ENCODE measurements at places on chromosomes 1 and 21.

DNA sequence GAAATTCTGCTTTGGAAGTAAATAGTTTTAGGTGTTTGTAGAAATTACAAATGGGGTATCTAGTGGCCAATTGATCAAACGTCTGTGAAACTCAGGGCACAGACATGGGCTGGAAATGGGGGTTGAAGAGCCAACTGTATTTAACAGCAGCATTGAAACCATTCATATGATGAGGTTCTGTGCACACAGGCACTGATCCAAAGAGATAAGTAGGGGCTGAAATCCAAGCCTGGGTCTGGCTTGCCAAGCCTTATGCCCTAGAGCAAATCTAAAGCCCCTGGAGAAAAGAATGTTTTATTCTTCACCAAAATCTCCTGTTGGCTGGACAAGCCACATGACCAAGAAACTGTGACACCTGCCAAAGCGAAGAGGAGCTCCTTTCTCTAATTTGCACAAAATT is 67.6 kb upstream of the ST6GALNAC5 start:
- DNase-seq, result no peak

DNA sequence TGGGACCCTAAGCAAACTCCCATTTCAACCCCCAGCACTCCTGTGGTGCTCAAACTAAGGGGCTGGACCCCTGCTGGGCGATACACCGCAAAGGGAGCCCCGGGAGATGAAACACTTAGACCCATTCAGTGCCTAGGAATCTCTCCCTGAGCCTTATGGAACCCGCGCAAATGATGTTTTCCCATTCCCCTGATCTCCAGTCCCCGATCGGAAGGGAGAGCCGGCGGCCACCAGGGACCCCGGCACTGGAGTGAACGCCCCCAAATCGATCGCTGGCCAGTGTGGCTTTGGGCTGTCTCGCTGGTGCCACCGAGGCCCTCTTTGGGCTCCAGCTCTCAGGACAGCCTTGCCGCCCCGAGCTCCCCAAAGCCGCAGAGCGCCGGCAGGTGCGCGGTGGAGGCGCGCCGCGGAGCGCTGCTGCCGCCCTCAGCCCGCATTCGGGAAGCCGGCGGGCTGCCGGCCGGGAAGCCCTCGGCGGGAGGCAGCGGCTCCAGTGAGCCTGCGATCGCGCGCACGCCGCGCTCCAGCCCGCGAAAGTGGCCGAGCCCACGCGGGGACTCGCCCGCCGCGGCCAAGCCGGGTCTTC is 1.1 kb downstream of the PLXNA2 start:
- DNase-seq, result no peak

DNA sequence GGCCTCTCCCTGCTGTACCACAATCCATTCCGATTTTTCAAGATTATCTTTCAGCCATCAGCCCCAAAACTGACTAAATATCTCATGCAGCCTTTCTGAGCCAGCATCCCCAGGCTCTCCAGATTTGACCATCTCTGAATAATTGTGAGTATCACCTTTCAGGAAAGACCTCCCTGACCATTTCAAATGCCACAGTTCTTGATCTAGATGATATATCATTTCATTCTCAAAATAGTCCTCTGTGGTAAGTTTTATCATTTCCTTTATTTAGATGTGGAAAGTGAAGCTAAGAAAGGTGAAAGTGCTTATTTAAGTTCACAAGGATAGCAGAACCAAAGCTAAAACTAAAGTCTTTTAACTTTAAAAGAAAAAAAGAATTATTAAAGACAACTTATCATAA is 244.0 kb downstream of the PLPP3 start:
- no peak for DNase-seq

DNA sequence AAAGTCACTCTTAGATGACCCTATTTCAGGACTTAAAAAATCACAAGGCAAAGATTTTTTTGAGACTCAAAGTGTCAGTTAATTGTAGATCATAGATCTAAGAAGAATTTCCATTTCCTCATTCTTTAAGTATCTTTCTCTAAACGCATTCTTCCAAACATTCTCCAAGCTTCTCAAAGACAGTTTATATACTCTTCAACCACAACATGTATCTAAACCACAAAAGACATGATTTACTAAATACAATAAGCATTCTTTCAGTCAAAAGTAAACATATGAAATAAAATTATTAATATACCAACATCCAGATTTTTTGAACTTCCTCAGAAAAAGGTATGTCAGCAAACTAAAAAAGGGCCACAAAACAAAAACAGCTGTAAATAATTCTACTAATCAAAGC is 24.4 kb downstream of the RC3H1 start:
- DNase-seq, result no peak

GRCh38 chr1:173113015-173113741 is 62.4 kb upstream of the TNFSF18 start:
- no peak for DNase-seq

- no peak for DNase-seq
Observed at GRCh38 chr21:31875496-31876015, 2.7 kb downstream of the HUNK start.

- DNase-seq, result no peak
Observed at GRCh38 chr1:169044296-169044695, 62.2 kb upstream of the ATP1B1 start.

- no peak for DNase-seq
Observed at GRCh38 chr1:88398338-88398737, 285.7 kb upstream of the PKN2 start.

DNA sequence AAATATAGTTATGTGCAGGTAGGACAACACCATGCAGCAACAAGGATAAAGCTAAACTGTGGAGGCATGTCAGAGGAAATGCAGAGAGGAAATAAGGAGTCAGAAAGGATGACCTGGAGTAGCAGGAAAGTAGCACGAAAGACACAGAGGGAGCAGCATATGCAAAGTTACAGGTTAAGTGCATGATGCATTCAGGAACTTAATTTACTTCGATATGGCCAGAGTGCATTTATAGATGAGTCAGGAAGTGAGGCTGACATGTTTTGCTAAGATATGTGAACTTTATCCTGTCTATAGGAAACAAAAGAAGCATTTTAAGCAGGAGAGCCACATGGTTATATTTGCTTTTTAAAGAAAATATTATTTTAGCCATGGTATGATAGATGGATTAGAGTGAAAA is 15.4 kb upstream of the MUTYH start:
- no peak for DNase-seq

DNA sequence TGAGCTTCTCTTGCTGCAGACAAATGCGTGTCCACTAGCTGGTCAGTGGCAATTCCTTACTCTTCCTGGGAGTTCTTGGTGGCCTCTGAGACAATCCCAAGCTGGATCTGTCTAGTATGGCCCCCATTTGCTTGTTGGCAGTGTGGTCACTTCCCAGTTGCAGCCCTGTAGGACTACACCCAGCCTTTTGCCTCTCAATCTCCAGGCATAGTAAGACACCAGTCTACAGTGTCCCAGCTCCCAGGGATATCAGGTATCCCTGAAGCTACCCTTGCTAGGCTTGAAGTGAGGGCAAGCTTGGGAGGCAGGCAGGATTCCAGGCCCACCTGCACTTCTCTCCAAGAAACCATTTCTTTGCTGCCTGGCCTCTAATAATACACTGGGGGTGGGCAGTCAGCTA is 316.6 kb downstream of the RYR2 start:
- no peak for DNase-seq

GRCh38 chr1:195236991-195237889 is 1371.0 kb downstream of the KCNT2 start:
- no peak for DNase-seq

DNA sequence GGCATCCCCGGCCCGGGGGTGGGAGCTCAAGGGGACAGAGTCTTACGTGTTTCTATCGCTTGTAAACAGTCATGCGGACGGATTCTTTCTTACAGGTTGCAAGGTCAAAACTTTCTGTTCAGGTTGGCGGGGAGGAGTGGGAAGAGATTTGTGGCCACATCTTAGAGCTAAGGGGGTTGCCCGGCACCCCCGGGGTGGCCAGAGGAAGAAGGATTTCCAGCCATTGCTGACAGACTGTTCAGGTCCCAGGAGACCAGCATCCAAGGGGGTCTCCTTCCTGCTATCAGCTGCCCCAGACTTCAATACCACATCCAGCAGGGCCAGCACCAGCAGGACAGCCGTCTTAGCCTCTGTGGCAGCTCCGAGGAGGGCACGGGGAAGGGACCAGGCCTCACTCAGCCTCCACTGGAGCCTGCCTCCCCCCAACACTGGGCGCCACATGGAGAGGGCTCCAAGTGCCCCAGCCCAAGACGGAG is 52.0 kb downstream of the KIF21B start:
- no peak for DNase-seq
